ENCODE measurements at places on chromosomes 16 and 17. TPM values are rescaled to one million over a fixed set of nuclear protein-coding genes. Genes with fewer than 3 reads are reported as not detected.

Gene KCNAB3
- 0.38 TPM for total RNA-seq

Gene TRIM37
- 18.6 TPM for total RNA-seq

Gene KRT25
- not detected for total RNA-seq

- DNase-seq: no peak
These were observed 863.2 kb upstream of the GOT2 start for GRCh38 chr16:59597269-59597668.

GRCh38 chr17:65328567-65328966, 191.4 kb downstream of the RGS9 start:
- DNase-seq: no peak

DNA sequence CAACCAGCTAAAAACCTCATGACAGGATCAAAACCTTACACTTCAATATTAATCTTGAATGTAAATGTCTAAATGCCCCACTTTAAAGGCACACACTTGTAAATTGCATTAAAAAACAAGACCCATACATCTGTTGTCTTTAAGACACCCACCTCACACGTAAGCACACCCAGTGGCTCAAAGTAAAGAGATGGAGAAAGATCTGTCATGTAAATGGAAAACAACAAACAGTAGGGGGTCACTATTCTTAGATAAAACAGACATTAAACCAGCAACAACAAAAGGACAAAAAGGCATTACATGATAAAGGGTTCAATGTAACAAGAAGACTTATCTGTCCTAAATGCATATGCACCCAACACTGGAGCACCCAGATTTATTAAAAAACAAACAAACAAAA, 35.6 kb downstream of the SDR42E1 start:
- no peak for DNase-seq

DNA sequence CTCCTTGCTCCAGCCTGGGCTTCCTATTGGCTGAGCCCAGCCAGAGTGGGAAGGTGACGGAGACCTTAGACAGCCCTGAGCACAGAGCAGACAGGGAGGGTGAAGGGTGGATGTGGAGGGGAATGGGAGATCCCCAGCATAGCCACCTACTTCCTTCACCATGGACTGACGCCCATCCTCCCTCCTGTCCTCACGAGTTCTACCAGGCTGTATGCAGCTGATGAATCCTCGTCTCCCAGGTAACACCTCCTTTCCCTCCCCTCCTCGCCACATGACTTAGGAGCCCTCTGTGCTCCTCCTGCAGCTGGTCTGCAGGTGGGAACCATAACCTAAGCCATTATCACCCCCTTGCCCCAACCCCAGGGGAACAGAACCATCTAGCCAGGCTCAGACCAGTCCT, 9.0 kb upstream of the CRHR1 start:
- no peak for DNase-seq
